Fibroblast of the aortic adventitia (primary cell): ENCODE measurements at places on chromosomes 12 and 14. TPM values are rescaled to one million over a fixed set of nuclear protein-coding genes. Genes with fewer than 3 reads are reported as not detected.

Gene TAS2R20
- total RNA-seq: 1.9 and 5.0 TPM in 2 replicates

Gene LHX5
- total RNA-seq: not detected in 2 replicates

Gene PLXNC1
- 4.3 and 6.1 TPM in 2 replicates for total RNA-seq

Gene RERG
- total RNA-seq: not detected in 2 replicates

Gene ARHGAP9
- 0.18 TPM in 1 of 2 replicates, not detected in the other for total RNA-seq

Gene TGFB3
- total RNA-seq: 9.9 and 15.2 TPM in 2 replicates

Gene INSM2
- total RNA-seq: not detected in 2 replicates

Gene CCDC184
- 0.63 and 1.1 TPM in 2 replicates for total RNA-seq
